Amniotic epithelial cell (primary cell): ENCODE measurements at places on chromosomes 12 and 14.

DNA sequence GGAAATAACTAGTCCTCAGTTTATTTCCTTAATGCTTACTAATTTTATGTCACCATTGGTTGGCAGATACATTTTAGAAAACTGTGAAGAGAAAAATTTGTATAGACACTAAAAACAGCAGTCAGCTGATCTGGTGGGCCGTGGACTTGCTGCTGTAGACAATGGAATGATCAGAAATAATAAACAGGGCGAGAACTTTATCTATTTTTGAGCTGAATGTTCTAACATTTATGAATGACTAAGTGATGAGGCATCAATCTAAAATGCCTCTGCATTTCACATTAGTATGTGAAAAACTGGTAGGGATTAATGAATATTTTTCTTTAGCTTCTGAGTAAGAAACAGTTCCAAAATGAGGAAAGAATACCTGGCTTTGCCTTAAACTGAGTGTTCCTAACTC is 24.8 kb upstream of the PKP2 start:
- peak; percentile 69 for DNase-seq

- no peak for DNase-seq
Measured at GRCh38 chr14:34364201-34364600, 97.8 kb downstream of the SPTSSA start.

DNA sequence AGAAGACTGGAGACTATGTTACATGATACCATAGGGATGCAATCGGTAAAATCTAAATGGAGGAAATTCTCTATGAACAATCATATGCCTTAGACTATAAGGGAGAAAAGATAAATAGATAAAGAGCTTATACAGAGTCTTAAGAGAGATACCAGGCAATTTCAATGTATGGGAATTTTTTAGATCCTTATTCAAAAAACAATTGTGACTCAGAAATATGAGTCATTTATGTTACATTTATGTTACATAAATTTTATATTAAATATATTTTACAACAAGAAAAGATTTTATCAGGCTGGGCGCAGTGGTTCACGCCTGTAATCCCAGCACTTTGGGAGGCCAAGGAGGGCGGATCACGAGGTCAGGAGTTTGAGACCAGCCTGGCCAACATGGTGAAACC is 36.5 kb upstream of the PSMA6 start:
- no peak for DNase-seq

DNA sequence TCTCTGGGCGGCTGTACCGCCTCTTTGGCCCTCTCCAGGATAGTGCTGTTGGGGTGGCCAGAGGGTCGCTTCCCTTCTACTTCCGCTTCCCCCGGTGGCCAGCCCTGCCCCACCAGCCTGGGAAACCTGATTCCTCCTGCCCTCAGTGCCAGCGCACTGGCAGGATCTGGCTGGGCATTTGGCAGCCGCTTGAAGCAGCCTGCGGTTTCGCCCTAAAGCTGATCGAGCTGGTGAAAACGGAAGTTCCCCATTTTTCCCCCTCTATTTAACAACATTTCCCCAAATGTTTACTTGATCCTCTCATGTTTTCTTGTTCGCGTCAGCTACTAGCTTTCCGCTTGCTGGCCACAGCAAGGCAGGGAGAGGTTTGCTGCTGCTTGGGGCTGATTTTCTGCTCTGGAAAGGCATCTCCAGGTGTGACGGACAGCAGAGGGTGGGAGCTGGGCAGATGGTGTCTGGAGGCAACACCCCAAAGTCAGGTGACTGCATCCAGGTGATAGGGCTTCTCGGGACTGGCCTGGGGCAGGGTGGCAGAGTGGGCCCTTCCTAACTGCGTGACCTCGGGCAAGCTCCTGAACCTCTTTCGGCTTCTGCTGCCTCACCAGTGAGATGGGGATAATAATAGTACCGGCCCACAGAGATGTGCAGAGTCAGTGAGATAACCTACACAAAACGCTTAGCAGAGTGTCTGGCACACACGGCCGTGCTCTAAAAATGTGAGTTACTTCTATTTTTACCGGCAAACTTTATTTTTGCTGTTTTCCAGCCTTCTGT is 53.1 kb downstream of the TSPAN9 start:
- no peak for DNase-seq

DNA sequence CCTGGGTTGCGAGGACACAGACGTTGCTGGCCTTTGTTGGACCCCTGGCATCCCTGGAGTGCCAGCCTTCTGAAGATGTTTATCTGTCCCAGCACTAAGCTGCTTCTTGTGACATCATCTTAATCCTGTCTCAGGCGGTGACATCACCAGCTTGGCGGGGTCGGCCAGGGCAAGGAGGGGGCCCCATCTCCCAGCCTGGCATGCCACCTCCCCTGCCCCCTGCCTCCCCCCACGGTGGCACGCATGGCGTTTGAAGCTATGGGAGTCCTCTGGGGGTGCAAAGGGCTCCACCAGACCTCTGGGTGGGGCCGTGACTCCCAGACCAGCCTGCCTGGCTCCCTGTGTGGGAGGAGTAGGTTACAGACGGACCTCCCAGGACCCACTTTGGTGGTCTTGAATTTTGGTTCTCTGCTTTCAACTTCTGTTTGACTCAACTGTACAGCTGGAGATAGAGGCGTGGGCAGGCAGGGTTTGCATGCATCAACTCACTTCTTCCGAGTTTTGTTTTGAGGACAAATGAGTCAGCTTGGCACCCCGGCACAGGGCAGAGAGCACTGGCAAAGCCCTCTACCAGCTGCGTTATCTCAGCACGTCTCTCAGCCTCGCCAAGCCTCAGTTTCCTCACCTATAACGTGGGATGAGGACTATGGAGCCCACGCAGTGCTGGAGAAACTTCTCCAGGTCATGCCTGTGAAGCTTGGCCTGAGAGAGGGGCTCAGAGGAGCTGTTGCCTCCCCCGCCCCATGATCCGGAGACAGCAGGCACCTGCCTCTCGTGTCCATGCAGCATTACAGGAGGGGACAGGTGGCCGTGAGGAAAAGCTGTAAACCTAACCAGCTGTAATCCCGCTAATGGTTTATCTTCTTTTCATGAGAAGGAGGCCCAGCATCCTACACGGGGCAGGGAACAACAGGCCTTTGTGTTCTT is 38.8 kb upstream of the EML1 start:
- no peak for DNase-seq

GRCh38 chr12:26022043-26022442 is 63.6 kb downstream of the RASSF8 start:
- no peak for DNase-seq

DNA sequence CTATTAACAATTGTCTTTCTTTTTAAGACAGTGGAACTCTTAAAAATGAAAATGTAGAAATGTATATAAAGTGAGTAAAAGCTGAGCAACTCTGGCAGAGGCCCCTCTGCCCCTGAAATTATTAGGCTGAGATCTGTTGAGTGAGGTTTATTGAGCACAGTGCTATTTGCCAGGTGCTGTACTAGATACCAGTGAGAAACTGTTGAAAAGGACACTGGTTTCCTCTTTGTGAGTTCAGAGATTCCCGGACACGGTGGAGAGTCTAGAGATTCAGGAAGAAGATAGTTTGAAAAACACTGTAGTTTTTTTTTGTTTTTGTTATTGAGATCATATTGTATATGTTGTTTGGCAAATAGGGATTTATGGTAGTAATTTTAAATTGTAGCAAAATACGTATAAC is 11.2 kb downstream of the ACVR1B start:
- no peak for DNase-seq

DNA sequence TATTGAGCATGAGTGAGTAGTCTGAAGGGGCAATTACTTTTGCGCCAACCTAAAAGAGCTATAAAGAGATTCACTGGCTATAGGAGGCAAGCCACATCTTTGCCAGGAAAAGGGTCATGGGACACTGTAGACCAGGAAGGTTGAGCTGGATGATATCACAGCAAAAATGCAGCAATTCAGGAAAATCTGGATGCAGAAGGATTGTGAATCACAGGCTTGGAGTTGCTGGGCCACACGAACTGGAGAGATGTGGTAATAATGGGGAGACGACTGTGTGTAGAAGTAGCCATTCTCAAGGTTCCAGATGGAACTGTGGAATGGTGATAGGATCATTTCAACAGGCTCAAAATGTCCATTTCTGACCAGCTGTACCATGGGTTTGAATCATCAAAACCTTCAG is 151.4 kb upstream of the DAAM1 start:
- DNase-seq = peak; percentile 23
